Large intestine (tissue), 12 donors: ENCODE measurements at places on chromosomes 12 and 14.

GRCh38 chr14:67539116-67539515 lies 6.0 kb downstream of the PLEKHH1 start:
- no peak for DNase-seq

GRCh38 chr12:1926251-1926657 lies 7.8 kb upstream of the CACNA2D4 start:
- no peak for DNase-seq

DNA sequence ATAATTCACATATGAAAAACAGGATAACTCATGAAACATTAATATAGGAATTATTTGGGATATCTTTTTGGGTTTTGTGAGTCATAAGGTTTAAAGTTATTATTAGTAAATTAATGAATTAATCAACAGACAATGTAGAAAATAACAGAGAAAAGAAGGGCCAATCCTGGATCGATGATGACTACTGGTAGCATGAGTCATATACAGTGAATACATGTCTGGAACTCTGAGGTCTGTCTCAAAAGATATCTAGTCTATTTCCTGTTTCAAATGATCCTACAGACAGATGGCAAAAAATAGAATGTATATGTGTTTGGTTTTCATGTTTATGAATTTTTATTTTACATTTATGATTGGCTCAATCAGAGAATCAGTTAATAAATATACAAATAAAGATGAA lies 86.4 kb upstream of the RTL1 start:
- no peak for DNase-seq

- no peak for DNase-seq
Observed at GRCh38 chr14:87888136-87888999, 104.6 kb downstream of the GALC start.

GRCh38 chr12:43099691-43100163 lies 452.3 kb downstream of the ADAMTS20 start:
- no peak for DNase-seq

GRCh38 chr12:72105849-72106248 lies 166.3 kb upstream of the TRHDE start:
- no peak for DNase-seq

DNA sequence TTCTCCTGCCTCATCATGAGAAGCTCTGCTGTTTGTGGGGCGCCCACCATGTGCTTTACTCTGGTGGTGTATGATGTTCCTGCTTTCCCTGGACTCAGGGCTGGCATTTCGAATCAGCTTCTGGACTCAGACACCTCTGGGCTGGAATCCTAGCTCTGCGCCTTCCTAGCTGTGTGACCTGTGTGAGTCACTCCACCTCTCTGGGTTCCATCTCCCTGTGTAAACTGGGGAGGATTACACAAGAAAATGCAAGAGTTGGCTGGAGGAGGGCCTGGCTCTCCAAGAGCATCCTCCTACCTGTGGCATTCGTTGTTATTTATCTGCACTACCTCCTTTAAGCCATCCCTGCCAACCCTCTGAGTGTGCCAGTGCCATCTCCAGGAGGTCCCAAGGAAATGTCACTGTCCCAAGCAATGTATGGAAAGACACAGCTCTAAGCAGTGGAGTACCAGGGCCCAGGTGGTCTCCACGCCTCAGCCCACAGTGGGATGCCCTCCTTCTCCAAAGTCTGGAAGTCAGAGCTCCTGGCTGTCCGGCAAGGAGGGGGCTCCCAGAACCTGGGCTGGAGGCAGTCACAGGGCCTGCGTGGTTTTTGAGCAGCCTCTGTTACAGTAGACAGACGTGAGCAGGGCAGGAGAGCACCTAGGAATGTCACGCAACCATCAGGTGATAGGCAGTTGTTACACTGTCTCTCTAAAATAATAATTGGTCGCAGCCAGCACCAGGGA lies 7.3 kb upstream of the TNFAIP2 start:
- DNase-seq = no peak

DNA sequence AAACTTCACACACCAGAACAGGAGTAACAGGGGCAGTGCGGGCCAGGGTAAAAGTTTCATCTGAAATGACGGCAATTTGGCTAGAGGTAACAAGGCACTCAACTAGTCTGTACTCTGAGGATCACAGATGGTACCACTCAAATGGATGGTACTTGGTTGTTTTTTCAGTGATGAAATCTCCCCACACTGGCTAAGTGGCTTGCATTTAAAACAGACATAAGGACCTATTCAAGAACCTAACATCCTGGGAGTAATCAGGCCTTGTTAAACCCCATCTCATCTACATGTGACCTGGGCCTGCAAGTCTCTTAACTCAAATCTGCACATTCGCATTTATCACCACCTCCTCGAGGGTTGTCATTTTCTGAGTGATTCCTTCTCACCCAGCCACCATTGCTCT lies 90.8 kb downstream of the PRKAB1 start:
- no peak for DNase-seq
